ENCODE measurements at places on chromosomes 16 and 17.
A peak's percentile ranks its signal among the peaks of the same experiment; 100 is the strongest.

DNA sequence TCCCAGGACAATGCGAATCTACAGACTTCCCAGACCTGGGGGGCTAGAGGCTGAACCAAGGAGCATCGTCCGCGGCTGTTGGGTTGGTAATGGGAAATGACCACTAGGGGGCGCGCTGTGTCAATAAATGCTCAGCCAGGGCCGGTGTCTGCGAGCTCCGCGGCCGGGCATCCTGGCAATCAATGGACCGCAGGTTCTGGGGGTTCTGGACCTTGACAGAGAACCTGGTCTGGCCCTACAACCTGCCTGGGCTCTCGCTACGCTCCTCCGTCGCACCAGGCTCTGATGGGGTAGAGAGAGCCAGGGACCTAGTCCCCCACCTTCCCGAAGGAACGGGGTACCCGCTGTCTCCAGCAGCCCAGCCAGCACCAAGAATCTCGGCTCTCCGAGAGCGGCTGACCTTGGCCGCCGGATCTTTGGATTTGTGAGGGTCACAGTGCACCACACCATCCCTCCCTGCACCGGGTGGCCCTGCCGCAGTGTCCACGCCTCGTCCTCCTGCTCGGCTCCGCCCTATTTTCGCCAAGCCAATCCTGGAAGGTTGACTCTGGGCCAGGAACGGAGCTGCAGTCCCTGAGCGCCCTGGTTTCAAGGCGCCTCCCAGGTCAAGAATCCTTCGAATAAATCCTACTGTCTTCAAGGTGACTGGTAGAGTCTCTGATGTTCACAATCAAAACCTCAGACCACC lies 20.4 kb upstream of the BEAN1 start:
- peak; percentile 80 for DNase-seq

- DNase-seq, result no peak
Measured at GRCh38 chr16:63983401-63983800, 1138.5 kb downstream of the CDH11 start.

- DNase-seq, result no peak
Measured at GRCh38 chr17:40371261-40371929, 6.9 kb upstream of the GJD3 start.

GRCh38 chr17:20260268-20260667 lies 207.1 kb downstream of the LGALS9B start:
- DNase-seq, result no peak

DNA sequence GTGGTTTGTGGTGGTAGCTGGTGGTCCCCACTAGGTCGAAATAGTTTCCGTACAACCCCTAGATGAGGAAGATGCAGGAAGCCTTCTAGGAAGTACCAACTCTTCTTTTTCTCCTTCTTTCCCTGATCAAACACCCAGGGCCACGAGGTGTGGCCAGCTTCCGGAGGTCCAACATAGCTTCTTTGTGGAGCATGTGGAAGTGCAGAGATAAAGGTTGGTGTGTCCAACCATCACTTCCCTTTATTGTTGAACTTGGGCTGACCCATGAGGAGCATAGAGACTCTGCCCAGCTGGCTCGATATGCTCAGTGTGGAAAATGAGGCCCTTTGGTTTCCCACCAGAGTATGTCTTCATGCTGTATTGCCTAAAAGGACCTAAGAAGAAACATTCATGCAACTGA lies 6.3 kb upstream of the RGS9 start:
- DNase-seq, result no peak

GRCh38 chr17:39601758-39602532 lies 5.8 kb downstream of the NEUROD2 start:
- no peak for DNase-seq

DNA sequence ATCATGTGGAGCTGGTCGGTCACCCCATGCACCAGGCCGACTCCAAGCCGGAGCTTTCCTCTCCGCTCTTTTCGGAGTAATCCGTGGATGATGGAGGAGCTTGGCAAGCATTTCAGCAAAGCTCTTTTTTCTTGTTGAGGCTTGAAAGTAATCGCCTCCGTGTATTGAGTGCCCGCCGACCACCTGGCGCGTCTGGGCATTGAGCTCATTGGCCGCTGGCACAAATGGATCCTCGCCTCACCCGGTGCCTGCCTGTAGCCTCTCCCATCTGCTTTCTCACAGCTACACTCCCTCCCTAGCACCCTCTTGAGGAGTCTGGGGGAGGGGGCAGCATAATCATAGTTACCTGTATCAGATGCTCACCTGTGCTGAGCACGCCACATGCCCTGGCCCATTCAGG lies 148.9 kb downstream of the CMIP start:
- DNase-seq, result no peak

- no peak for DNase-seq
Measured at GRCh38 chr16:68076560-68076959, 8.6 kb upstream of the NFATC3 start.

GRCh38 chr16:87305505-87306391 lies 11.4 kb downstream of the C16orf95 start:
- DNase-seq, result no peak

- no peak for DNase-seq
Measured at GRCh38 chr16:67658849-67659674, 998 bp downstream of the ACD start.

GRCh38 chr16:9824200-9825068 lies 357.8 kb downstream of the GRIN2A start:
- DNase-seq, result no peak

DNA sequence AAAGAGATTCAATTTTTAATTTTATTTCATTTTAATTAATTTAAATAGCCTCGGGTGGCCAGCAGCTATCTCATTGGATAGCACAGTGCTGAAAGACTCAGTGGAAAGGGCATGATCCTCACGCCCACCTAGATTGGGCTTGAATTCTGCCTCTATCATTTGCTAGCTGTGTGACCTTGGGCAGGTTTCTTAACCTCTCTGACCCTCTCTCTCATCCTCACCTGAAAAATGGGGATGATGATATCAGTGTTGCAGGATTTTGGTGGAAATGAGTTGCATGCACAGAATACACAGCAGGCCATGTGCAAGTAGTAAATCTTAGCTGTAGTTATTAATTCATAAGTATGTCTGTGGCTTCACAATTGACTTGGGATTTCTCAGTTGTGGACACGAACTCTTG lies 272.4 kb upstream of the XYLT1 start:
- no peak for DNase-seq

DNA sequence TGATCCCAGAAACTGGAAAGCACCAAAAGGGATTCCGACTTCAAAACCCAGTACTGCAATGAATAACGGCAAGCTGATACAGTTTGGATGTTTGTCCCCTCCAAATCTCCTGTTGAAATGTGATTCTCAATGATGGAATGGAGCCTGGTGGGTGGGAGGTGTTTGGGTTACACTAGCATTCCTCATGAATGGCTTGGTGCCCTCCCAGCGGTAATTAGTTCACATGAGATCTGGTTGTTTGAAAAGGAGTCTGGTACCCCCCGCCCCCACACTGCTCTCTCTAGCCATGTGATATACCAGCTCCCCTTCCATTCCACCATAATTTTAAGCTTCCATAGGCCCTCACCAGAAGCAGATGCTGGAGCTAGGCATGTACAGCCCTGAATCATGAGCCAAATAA lies 40.1 kb downstream of the RANBP10 start:
- DNase-seq, result no peak

DNA sequence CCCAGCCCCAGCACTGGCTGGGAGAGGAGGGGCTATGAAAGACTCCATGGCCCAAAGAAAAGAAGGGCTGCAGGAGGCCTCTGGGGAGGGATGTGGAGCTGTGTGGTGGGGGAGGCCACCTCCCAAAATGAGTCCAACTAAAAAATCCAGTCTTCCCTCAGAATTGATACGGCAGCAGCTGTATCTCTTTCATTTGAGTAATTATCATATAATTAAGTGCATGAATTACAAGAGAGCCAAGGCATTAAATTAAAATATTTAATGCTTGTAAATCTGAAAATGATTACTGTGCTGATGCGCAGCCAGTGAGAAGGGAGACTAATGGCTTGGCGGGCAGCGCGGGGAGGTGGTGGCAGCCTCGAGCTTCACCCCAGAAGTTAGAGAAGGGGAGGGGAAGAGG lies 192.8 kb downstream of the C16orf78 start:
- no peak for DNase-seq

DNA sequence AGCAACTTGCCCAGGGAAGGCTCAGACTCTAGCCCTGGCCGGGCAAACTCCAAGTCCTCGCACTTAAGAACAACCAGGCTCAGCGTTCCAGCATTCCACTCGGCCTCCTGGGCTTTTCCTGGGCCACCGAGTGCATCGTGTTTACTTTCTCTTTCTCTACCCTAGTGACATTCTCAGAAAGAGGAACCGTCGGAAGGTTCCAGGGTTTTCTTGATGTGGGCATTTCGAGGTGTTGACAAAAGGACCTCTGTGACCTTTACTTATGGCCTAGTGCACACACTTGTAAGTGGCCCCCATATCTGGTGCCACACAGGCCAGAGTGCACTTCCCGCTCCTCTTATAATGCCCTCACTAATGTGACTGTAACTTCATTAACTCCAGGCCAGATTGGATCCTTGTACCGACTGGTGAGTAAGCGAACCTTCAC lies 3.1 kb upstream of the BANP start:
- no peak for DNase-seq

DNA sequence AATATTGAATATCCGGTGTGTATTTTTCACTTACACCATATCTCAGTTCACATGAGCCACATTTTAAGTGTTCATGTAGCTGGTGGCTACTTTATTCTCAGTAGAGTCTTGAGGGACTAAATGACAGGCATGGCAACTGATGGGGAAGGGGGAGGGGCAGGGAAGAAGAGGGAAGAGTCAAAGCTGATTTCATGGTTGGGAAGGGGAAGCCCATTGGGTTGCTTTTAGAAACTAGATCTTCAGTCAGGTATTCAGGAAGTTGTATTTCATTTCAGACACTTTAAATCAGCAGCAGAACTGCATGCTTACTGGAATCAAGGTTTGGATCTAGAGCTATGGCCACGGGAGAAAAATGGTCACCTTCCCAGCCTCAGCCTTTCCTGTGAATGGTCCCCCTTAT lies 2.9 kb upstream of the WIPI1 start:
- DNase-seq, result no peak

GRCh38 chr17:603406-604114 lies 111.1 kb downstream of the VPS53 start:
- no peak for DNase-seq

DNA sequence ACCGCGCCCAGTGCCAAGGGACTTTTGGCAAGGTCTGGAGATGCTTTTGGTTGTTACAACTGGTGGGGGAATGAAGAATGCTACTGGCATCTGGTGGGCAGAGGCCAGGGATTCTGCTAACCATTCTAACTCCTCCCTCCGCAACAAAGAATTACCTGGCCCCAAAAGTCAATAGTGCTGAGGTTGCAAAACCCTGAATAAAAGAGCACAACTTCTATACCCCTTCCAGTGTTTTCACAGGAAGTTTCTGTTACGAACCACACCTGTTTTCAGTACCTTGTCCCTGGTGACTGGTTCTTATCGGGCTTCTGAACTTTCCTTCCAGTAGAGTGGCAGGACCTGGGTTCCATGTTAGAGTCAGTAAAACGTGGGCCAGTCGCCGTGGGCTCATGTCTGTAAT lies 17.3 kb downstream of the ABAT start:
- no peak for DNase-seq
